ENCODE measurements at places on chromosomes 2 and 18.

DNA sequence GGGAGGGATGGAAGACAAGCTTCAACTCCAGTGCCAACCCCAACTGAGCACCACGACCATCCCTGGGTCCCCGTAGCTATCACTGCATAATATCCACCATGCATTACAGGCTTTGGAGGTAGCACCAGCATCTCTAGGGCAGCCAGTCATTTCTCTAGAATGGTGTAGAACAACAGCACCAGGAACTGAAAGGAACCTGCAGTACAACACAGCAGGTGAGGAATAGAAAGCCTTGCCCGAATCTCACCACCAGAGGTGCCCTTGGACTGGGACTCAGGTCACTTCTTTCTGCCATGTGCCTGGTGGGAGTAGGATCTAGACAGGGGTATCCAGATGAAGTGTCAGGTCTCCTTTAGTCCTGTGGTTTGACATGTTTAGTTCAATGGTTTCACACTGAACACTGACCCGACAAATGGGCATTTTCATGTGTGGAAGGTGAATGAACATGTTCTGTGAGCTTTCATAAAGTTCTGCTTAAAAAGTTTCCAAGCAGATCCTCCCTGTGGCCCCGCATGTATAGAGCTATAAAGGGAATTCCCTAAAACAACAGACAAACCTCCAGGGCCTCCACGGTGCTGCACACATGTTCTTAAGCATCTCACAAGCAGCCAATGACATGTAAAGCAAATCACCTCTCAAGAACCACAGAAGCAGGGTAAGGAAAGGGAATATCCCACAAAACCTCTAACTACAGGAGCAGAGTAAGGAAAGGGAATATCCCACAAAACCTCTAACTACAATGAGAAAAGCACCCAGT lies 208.3 kb downstream of the AFF3 start:
- DNase-seq, result no peak

DNA sequence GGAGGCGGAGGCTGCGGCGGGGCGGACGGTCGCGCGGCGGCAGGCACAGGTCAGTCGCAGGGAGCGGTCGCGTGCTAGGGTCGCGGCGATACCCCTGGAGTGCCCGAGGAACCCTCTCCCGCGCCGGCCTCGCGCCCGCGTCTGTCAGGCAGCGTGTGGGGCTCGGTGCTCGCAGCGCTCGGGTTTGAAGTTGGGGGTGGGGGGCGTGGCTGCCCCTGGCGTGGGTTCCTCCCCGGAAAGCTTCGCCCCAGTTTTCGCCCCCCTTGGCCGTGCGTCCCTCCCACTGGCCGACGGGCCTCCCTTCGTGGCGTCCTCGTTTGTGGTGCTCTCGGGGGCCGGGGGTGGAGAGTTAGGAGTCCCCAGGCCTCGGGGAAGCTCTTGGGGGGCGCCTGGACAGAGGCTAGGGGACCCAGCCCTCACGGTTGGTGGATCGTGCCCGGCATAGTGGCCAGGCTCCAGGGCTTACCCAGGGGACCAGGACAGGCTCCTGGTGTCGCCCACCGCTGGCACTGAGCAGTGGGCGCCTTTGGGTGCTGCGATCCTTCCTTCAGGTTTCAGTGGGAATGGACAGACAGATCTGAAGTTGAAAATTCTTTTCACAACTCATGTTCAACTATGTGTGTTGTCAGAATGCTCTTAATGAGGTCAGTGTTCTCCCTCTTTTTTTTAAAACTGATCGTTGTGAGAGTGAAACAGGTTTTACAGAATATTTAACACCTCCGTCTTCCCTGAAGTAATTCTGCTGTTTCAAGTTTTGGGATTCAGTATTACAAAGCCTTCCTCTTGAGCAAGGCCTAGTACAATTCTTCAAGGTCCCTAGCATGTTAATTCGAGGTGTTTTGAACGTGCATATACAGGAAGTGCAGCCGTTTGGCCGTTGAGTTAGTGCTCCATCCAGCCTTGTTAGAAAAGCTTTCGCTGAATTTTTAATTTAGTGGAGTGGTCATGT lies 604 bp downstream of the RALBP1 start:
- peak; percentile 11 for DNase-seq

DNA sequence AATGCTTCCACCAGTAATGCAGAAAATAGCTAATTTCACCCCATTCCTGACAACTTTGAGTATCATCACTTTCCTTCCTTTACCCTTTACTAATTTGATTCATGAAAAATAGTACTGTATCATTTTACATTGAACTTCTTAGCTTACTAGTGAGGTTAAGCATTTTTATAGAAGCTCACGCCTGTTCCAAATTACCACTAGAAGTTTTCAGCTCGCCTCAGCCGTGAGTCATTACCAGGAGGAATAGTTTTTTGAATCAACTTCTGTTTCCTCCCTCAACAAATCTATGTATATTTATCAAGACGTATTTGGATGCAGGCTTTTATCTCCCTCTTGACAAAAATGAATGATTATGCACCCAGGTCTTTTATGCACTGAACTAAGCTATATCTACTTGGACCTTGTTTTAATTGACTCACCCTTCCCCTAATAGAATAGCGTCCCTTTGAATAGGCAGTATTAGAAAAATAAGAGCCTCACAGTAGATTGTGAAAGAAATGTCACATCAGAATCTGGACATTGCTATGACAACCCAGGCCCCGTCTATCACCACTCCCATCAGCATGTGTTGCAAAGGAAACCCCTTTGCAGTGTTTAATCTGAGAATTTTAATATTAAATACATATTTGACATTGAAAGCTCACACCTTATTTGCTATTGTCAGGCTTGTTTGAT lies 207.4 kb upstream of the NRP2 start:
- DNase-seq, result peak; percentile 78

DNA sequence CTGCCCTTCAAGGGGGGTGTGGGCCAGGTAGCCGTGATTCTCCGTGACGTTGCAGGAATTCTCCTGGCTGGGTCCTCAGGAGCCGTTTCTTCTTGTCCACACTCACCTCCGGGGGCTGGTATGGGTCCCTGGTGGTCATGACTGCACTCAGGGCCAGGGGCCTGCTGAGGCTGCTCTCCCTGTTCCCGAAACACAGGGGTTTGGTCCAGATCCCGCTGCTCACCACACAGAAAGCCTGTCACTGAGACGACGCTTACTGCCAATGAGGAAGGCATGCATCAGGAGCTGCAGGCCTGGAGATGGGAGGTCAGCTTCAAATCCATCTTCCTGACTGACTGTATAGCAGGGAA lies 160.7 kb downstream of the RTP5 start:
- no peak for DNase-seq

- DNase-seq, result no peak
Measured at GRCh38 chr18:35803551-35803950, 168.9 kb upstream of the RMP24 start.

GRCh38 chr2:31992025-31992579 lies 18.7 kb downstream of the MEMO1 start:
- no peak for DNase-seq

DNA sequence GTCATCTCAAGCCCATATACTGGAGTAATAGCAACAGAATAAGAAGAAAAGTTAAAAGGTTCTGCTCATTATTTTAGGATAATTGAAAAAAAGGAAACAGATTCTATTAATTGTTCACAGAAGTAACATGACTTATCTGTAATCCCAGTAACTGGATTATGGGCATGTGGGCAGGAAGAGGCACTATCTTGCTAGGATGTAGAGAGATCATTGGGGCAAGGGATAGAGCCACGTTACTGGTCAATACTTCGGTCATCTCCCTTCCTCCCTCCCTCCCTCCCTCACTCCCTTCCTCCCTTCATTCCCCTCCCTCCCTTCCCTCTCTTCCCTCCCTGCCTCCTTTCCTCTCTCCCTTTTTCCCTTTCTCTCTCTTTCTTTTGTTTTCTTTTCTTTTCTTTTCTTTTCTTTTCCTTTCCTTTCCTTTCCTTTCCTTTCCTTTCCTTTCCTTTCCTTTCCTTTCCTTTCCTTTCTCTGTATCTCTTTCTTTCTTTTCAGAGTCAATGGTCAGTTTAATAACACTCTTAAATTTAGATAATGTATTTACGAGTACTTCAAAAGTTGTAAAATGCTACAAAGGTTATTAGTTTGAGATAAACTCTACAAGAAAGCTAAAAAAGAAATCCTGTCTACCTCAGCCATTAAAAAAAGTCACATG lies 82.8 kb downstream of the FHOD3 start:
- no peak for DNase-seq

DNA sequence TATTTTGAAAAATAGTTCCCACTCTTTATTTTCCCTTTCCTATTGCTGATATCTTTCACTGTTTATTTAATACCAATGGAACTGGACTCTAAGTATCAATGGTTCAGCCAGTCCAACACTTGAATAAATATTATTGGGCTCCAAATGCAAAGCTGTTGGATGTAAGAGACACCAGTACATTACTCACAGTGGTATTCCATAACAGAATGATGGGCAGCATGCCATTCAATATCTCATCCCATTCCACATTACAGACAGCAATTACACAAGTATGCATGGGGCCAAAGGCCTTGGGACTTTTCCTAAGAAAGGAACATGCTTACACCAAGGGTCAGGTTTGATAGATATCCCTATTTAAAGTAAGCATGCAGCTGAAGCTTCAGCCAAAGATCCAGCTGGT lies 231.9 kb downstream of the RND3 start:
- DNase-seq, result peak; percentile 79

DNA sequence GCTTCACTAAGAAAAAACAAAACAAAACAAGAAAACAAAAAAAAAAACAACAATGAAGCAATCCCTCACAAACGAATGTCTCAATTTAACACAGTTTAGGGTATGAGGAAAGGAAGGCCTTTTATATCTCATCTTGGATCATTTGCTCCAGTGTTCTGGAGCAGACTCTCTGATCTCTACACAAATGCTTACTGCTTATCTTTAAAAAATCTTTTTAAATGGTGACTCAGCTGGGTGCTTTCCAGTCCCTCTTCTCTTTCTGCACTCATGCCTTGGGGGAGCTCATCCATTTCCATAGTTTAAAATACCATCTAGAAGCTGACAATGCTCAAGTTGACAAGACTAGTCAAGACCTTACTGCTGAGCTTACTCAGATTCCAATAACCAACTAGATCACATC lies 56.2 kb downstream of the ETAA1 start:
- DNase-seq, result peak; percentile 11

GRCh38 chr18:54261894-54262293 lies 7.4 kb upstream of the POLI start:
- no peak for DNase-seq

DNA sequence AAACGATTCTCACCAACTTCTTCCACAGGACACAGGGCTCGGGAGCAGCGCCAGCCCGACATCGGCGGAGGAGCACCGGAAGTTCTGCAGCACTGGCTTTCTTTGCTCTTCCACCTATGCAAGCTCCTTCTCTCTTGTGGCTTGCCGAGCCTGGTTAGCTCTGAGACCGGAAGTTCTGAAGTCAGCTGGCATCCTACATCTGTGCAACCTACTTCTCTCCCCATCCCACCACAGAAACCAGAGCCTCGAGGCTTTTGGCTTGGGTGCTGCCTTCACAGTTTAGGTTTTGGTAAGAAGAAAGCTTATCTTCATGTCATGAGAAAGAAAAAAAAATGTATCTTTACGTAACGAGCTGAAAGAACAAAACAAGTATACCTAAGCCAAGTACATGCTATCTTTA lies 111.7 kb downstream of the ANKRD44 start:
- no peak for DNase-seq

- DNase-seq, result no peak
Measured at GRCh38 chr2:108304975-108305374, 16.3 kb downstream of the SULT1C2 start.

GRCh38 chr2:328761-329160 lies 40.9 kb upstream of the ALKAL2 start:
- DNase-seq, result peak; percentile 20

GRCh38 chr2:122652670-122653069 lies 897.2 kb downstream of the TSN start:
- DNase-seq, result no peak

- no peak for DNase-seq
Measured at GRCh38 chr18:7071600-7071999, 46.0 kb downstream of the LAMA1 start.

DNA sequence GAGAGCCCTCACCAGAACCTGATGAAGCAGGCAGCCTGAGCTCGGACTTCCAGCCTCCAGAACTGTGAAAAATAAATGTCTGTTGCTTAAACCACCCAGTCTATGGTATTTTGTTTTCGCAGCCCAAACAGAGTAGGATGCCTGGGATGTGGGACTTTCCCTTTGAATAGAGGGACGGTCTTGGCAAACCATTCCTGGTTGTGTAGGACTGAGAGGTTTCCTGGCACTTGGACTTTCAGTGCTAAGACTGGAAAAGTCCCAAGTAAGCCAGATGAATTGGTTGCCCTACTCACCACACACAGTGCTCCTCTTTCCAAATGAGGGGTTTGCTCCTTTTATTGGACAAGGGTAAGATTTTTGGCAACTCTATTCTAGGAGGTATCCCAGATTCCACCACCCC lies 46.8 kb upstream of the ACMSD start:
- no peak for DNase-seq

- DNase-seq, result peak; percentile 19
Measured at GRCh38 chr2:239758279-239758877, 266.8 kb downstream of the NDUFA10 start.

- no peak for DNase-seq
Measured at GRCh38 chr18:46222710-46223360, 118.7 kb downstream of the HAUS1 start.

DNA sequence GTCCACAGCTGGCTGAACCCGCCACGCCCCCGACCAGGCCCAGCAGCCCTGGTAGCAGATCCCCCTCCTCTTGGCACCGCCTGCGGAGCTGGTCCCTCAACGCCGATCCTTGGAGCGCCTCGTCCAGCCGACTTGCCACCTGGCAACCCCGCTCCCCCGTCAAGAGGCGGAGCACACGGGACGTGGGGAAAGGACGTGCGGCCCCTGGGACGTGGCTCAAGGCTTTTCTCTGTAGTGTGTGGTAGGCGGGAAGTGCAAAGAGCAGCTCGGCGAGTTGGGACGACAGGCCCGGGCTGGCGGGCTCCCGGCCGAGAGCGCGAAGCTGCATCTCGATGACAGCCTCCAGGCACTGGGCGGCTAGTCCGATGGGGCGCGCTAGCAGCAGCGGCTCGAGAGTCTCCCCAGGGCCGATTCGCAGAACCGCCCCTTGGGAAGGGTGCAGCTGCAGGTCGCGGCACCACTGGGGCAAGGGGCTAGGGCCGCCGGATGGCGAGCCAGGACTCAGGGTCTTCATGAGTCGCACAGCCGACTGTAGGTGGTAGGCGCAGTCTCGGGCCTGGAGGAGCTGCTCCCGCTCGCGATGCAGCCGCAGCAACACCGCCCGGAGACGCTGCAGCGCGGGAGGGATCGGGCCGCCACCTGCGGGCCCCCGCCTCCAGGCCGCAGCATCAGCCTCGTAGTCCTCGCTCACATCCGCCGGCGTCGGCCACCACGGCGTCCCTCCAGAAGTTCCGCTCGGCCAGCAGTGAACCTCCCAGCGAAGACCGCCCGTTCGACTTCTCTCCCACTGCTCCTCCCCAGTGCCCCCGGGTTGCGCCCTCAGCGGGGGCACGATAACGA lies 617 bp downstream of the CCDC142 start:
- no peak for DNase-seq

- DNase-seq, result no peak
Measured at GRCh38 chr2:161780881-161781280, 156.7 kb downstream of the SLC4A10 start.

Measured in fibroblast of skin of scalp (primary cell).